AG20443 (cell line): ENCODE measurements at places on chromosomes 5 and 9.

DNA sequence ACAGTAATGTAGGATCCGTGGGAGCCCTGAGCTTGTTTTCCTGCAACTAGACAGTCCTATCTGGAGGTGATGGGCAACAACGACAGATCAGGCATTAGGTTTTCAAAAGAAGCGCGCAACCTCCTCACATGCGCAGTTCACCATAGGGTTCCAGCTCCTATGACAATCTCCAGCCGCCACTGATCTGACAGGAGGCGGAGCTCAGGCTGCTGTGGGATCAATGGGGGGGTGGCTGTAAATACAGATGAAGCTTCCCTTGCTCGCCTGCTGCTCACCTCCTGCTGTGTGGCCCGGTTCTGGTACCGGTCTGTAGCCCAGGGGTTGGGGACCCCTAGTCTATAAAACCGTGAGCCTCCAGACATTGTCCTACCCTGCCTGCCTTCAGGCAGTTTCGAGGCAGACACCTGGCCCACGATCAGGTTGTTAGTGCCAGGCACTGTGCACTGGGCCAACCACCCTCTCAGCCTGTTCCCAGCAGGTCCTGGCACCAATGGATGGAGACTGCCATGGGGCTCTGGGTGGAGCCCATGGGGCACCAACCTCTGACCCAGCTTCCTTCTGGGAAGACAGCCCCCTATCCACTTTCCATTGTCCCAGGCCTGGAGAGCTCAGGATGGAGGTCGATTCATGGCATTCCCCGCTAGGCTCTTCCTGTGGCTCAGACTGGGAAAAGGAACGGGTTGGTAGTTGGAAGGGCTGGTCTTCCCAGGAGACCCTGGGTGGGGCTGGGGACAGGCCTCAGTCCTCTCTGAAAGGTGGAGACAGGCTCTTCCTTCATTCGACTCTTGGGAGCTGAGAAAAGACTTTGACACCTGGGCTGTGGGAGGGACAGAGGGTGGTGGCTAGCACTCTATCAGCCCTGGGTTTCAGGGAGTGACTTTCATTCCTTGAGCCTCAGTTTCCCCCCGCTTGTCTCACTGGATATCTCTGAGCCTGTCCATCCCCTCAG lies 1.7 kb downstream of the ENDOG start:
- peak; percentile 41 for DNase-seq

DNA sequence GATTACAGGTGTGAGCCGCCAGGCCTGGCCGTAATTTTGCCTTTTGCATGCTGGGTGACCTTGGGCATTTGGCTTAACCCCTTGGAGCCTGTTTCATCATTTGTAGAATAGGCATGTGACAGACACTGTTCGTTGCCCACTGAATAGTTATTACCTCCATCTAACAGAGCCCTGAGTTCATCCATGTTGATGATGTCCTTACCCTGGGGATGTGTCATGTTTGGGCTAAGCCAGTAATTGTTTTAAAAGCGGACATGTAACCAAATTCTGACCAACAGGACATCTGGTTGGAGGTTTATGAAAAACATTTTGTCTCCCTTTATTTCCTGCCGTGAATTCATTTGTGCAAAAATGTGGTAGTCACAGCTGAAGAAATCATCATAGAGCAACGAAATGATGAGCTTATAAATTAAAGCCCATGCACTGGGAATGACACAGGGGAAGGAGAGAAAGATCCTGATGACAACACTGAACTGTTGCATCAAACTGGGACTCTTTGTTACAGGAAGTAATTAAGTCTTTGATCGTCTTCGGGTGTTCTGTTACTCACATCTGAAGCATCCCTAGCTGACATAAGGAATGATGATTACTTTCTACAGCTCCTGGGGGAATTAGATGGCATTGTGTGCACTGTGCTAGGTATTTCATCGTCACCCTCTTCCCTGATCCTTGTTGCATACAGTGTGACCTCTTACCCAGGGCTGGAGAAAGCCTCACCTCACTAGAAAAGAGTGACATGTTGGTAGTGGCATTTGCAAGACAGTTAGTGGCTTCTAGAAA lies 117.8 kb downstream of the FGF18 start:
- peak; percentile 44 for DNase-seq

GRCh38 chr5:61160497-61160896 lies 1.8 kb downstream of the SMIM15 start:
- DNase-seq, result no peak

GRCh38 chr5:139747583-139748504 lies 47.8 kb upstream of the PSD2 start:
- DNase-seq, result peak; percentile 58

GRCh38 chr5:147168578-147169327 lies 66.1 kb upstream of the STK32A start:
- DNase-seq, result peak; percentile 27

DNA sequence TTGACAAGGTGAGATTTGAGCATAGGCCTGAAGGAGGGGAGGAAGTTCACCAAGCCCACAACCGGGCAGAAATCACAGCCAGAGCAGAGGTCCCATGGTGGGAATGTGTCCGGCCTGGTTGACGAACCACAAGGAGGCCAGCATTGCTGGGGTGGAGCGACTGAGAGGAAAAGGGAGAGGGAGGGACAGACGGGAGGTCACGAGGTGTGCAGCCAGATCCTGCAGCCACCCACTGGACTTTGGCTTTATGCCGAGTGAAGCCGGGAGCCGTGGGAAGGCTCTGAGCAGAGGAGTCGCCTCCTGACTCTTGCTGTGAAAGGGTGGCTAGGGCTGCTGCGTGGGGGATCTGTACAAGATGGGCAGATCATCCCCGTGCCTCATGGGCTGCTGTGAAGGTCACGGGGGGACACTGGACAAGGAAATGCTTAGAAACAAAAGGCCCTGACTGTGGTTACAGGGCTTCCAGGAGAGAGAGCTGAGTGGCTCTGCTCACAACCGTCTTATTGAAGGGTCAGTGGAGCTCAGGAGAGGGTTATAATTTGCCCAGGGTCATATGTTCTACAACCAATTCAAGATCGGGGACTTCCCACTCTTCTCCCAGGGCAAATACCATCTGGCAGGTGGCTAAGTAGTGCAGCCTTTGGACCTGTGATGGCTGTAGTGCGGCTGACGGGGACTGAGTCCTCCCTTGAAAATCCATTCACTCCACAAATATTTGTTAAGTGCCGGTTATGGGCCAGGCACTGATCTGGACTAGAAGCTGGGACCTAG lies 15.6 kb upstream of the CD74 start:
- DNase-seq, result no peak

GRCh38 chr9:136045595-136046553 lies 49.2 kb downstream of the NACC2 start:
- peak; percentile 88 for DNase-seq

GRCh38 chr5:146789712-146790653 lies 88.6 kb downstream of the PPP2R2B start:
- no peak for DNase-seq

- no peak for DNase-seq
Measured at GRCh38 chr9:26053954-26054353, 375.7 kb upstream of the TUSC1 start.

GRCh38 chr5:17058438-17058837 lies 122.3 kb upstream of the MYO10 start:
- no peak for DNase-seq

- no peak for DNase-seq
Measured at GRCh38 chr9:79026316-79026715, 545.4 kb upstream of the TLE4 start.

GRCh38 chr5:54455413-54456157 lies at the start of gene HSPB3:
Gene HSPB3, plus strand, starts transcription at chr5:54455699. Its CDS starts 91 bp downstream, at chr5:54455790.
- DNase-seq, result peak; percentile 80

DNA sequence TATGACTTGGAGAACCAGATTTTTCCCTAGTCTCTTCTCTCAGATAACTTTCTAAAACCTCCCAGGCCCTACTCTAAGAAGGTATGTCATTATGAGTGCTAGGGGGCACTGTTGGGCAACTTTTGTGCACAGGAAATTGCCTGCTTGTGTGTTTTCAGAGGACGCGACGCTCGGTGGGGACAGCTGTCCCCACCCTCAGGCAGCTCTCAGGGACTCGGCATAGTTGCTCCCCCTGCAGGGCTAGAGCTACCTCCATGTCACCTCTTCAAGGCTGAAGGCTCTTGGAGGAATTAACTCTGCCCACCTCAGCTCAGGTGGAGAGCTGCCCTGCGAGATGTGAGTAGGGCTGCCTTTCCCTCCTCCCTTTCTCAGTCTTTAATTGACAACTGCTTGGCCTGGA lies 10.2 kb upstream of the TIFAB start:
- peak; percentile 68 for DNase-seq

- peak; percentile 84 for DNase-seq
Measured at GRCh38 chr9:22079873-22080341, 70.8 kb upstream of the CDKN2B start.

GRCh38 chr5:126543660-126544059 lies 51.4 kb downstream of the ALDH7A1 start:
- no peak for DNase-seq

DNA sequence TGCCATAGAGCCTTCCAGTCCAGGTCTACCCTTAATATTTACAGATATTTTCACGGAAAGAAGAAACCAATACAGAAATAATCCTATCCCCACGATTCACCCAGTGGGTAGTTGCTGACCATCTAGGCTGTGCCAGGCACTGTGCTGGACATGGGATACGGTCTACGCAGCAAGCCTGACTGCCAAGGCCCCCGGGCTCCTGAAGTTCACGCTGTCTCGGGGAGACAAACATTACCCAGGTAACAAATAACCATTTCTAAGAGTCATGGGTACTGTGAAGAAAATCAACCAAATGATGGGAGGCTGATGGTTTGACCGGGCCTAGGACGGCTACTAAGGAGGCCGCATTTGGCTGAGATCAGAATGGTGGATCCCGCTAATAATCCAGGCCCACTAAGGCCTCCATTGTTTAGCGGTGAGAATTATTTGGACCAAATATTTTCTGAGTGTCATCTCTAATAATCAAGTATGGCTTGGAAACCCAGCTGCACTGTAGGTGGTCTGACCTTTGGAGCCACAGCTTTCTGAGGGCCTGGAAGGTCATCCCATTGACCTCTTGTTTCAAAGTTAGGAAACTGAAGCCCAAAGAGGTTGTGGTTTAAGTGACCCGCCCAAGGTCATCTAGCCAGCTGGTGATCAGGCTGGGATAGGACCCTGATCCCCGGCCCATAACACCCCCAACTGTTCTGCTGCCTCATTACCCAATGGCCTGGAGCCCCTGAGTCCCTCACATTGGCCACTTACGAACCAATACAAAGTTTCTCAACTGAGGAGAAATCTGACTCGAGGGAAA lies 82.4 kb downstream of the AK8 start:
- DNase-seq, result no peak

- peak; percentile 83 for DNase-seq
Measured at GRCh38 chr5:72167804-72168203, 60.5 kb downstream of the MAP1B start.

GRCh38 chr9:133726401-133727276 lies 11.5 kb downstream of the SARDH start:
- DNase-seq, result peak; percentile 73

GRCh38 chr5:131854134-131854533 lies 57.3 kb upstream of the FNIP1 start:
- no peak for DNase-seq

GRCh38 chr9:90839183-90839728 lies 37.6 kb downstream of the SYK start:
- DNase-seq, result no peak

DNA sequence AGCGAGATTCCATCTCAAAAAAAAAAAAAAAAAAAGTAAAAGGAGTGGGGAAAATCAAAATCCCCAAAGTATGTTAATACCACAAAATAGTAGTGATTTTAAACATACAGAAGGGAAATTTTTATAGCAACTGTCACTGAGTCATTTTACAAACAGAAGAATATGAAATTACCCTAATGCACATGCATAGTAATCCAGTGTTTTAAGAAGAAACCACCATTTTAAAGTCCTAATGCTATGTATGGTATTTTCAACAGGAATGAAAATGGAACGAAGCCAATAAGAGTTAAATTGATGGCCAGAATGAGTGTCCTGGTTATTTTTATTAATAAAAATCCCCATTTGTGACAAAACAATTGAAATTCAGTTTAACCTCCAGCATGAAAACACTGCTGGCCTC lies 26.7 kb upstream of the NXNL2 start:
- DNase-seq, result no peak

GRCh38 chr9:32782476-32783167 lies 718 bp upstream of the TMEM215 start:
- no peak for DNase-seq

DNA sequence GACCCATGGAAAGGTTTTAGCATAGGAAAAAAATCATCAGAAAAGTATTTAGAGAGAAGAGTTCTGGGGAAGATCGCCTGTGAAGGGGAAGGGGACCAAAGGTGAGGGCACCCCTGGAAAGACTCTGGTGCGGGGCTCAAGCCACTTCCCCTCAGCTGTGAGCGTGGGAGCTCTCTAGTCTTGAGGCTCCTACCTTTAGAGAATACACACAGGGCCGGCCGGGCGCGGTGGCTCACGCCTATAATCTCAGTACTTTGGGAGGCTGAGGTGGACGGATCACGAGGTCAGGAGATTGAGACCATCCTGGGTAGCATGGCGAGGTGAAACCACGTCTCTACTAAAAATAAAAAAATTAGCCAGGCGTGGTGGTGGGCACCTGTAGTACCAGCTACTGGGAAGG lies 6.9 kb downstream of the TRIM41 start:
- no peak for DNase-seq

- DNase-seq, result no peak
Measured at GRCh38 chr5:156617426-156617825, 232.7 kb upstream of the PPP1R2B start.

- no peak for DNase-seq
Measured at GRCh38 chr5:64292611-64293215, 127.1 kb downstream of the RNF180 start.

DNA sequence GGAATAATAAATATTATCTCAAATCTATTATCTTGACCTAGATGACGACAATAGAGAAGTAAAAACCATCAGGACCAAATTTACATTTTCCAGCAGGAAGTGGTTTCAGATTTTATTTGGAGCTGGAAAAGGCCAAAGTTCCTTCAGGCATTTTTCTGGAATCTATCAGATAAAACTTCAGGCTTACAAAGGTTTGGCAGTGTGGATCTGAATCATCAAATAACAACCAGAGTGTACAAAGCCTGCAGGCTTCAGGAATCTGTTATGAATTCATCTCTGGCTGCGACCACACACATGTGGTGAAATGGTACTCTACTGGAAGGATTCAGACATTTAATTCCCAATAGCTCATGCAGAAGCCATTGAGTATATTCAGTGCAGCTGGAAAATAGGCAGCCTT lies 726.4 kb upstream of the GRAMD2B start:
- DNase-seq, result peak; percentile 45

DNA sequence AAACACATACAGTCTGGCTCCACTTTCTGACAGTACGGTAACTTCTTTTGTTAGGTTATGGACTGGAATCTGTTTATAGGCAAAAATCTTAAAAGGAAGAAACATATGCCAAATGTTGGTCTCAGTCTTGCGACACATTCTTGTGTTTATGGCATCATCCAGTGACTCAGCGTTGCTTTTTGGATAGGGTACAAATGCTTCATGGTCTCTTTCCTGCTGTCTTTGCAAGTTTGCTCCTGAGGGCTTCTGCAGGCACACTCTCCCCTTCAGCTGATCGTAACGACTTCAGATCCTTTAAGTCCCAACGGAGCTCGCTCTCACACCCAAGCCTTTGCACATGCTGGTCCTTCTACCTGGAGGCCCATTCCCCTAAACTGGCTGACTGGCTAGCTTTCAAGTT lies 23.6 kb upstream of the TNFSF8 start:
- peak; percentile 91 for DNase-seq

- DNase-seq, result no peak
Measured at GRCh38 chr5:67657055-67657454, 460.5 kb upstream of the CD180 start.

- DNase-seq, result no peak
Measured at GRCh38 chr5:124262991-124263571, 483.4 kb downstream of the ZNF608 start.

GRCh38 chr5:116553366-116553765 lies 21.3 kb downstream of the SEMA6A start:
- no peak for DNase-seq
